ENCODE measurements at places on chromosomes 13 and 19.
A peak's percentile ranks its signal among the peaks of the same experiment; 100 is the strongest.

GRCh38 chr19:50465986-50466705, 10.2 kb upstream of the EMC10 start:
- DNase-seq = no peak
- H3K27ac ChIP-seq = no peak overlapping the region
- peaks cover 3% of the 10 kb centered on the region for H3K4me1 ChIP-seq

- no peaks in the 10 kb centered on the region for H3K36me3 ChIP-seq
- no peak for DNase-seq
- H3K27ac ChIP-seq = no peak overlapping the region
- no peaks in the 10 kb centered on the region for H3K27me3 ChIP-seq
Observed at GRCh38 chr19:45118106-45118505, 25.1 kb downstream of the PPP1R37 start.

DNA sequence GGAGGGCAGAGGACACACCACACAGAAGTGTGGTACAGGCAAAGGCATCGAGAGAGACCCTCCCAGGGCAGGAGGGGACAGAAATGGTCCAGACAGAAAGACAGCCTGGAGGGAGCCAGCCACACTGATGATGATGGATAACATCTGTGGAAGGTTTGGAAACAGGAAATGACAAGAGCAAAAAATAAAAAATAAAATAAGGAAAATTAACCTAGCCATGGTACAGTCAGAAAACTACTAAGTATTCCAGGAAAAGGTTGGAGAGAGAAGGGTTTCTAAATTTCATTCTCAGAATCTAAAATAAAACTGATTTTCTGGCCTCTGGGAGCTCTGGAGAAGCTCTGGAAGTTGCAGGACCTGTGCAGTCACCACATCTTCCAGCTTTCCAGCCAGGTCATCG, 115.2 kb upstream of the VSTM2B start:
- peaks cover 18% of the 10 kb centered on the region for H3K4me1 ChIP-seq
- H3K4me3 ChIP-seq = no peak overlapping the region
- peaks cover 17% of the 10 kb centered on the region for H3K27me3 ChIP-seq
- H3K27ac ChIP-seq = no peak overlapping the region
- DNase-seq = no peak

DNA sequence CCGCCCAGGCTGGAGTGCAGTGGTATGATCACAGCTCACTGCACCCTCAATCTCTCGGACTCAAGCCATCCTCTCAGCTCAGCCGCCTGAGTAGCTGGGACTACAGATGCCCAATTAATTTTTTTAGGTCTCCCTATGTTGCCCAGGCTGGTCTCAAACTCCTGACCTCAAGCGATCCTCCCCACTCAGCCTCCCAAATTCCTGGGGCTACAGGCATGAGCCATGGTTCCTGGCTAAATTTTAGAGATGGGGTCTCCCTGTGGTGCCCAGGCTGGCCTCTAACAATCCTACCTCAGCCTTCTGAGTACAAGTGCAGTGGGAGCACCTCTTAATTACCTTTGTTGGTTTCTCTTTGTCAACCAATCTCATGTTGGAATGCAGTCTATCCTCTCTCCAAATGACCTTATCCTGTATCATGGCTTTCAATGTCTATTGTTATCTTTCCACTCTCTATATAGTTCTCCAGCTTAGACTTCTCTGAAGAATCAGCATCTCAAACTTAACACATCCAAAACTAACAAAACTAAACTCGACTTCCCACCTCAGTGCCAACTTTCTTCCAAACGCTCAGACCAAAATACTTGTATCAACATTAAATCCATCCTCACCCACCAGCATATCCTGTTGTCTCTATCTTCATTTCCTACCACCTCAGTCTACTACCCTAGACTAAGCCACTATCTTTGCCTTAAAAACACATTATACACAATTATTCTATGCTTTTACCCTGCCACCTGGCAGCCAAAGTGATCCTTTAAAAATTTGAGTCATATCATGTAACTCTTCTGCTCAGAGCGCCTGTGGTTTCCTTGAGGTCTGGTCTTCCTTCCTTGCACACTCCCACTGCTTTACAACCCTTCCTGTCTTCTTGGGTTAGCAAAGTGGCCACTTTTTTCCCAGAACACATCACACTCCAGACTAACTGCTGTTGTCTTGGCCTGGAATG, 6.7 kb downstream of the TPT1 start:
- no peak for DNase-seq
- H3K4me3 ChIP-seq = no peak overlapping the region
- H3K27ac ChIP-seq = peak overlapping the region; percentile 6
- no peaks in the 10 kb centered on the region for H3K27me3 ChIP-seq

- H3K4me3 ChIP-seq = no peak overlapping the region
- no peak overlapping the region for H3K27ac ChIP-seq
- peaks cover 90% of the 10 kb centered on the region for H3K27me3 ChIP-seq
- H3K4me1 ChIP-seq = peaks cover 16% of the 10 kb centered on the region
- H3K36me3 ChIP-seq = no peaks in the 10 kb centered on the region
- DNase-seq = no peak
Observed at GRCh38 chr19:55441319-55441691, 1.8 kb downstream of the SHISA7 start.

GRCh38 chr13:103031332-103031873, 34.8 kb downstream of the SLC10A2 start:
- H3K36me3 ChIP-seq = no peaks in the 10 kb centered on the region
- no peak for DNase-seq
- peaks cover 11% of the 10 kb centered on the region for H3K4me1 ChIP-seq
- H3K27me3 ChIP-seq = peaks cover 3% of the 10 kb centered on the region
- H3K27ac ChIP-seq = no peak overlapping the region

- no peak overlapping the region for H3K4me3 ChIP-seq
- no peak overlapping the region for H3K27ac ChIP-seq
- H3K4me1 ChIP-seq = peaks cover 7% of the 10 kb centered on the region
Observed at GRCh38 chr19:5075597-5075996, 106.7 kb downstream of the KDM4B start.

GRCh38 chr19:4054441-4055208, 12.1 kb downstream of the ZBTB7A start:
- no peak for DNase-seq
- peaks cover 8% of the 10 kb centered on the region for H3K4me1 ChIP-seq
- no peaks in the 10 kb centered on the region for H3K27me3 ChIP-seq
- peaks cover 34% of the 10 kb centered on the region for H3K36me3 ChIP-seq
- no peak overlapping the region for H3K4me3 ChIP-seq
- H3K27ac ChIP-seq = no peak overlapping the region

DNA sequence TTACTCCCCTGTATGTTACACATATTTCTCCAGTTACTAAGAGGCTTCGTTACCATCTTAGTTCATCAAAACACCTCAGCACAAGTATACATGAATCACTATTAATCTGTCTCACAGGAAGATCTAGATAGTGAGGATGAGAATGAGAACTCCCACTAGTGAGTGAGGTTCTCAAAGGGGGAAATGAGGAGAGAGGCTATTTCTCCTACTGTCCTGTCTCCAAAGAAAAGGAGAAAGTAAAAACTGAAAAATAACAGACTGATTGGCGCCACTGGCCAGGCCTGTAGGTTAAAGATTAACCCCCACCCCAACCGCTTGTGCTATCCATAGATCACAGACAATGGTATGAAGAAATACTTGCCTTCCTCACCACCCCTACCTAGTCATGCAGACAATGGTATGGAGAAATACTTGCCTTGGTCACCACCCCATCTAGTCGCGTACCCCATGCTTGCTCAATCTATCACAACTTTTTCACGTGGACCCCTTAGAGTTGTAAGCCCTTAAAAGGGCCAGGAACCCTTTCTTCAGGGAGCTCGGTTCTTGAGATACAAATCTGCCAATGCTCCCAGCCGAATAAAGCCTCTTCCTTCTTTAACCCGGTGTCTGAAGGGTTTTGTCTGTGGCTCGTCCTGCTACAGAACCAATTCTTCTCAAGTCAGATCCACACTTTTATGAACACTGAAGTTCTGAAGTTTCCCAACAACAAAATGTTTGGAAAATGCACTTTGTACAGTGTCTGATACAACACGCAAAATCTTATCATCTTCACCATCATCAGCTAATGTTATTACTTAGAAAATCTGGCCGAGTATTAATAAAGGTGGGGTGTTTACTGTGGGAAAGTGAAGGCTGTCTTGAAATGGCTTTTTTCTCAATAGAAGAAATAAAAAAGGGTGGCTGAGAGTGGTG, 598.1 kb downstream of the UQCRFS1 start:
- no peak for DNase-seq
- no peak overlapping the region for H3K4me3 ChIP-seq
- no peaks in the 10 kb centered on the region for H3K36me3 ChIP-seq
- H3K27me3 ChIP-seq = no peaks in the 10 kb centered on the region
- no peak overlapping the region for H3K27ac ChIP-seq

GRCh38 chr13:109152941-109153340, 523.5 kb downstream of the MYO16 start:
- no peaks in the 10 kb centered on the region for H3K36me3 ChIP-seq
- H3K27ac ChIP-seq = no peak overlapping the region
- H3K4me1 ChIP-seq = peaks cover 42% of the 10 kb centered on the region
- no peak overlapping the region for H3K4me3 ChIP-seq

DNA sequence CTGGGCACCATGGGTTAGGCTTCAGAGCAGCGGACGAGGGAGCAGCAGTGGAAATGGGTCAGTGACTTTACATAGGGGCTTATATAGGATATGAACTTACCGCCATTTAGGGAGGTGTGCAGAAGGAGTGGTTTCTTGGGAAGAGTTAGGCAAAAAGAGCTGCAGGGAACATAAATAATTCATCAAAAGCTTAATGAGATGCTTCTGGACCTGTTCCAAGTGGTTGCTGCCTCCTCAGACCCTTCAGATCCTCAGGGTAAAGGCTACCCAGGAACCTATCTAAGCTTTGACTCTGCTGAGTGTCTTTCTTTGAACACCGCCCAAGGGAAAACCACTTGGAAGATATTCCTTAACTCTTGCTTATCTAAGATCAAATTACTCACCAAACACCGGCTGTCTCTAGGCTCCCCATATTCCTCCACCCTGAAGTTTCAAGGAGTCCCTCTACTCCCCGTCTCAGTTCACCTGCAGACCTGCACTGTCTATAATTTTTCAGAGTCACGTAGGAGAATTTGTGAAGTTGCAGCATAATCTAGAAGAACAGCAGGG, at the start of gene IGFL4:
TSS of gene IGFL4 (minus strand) at position 51 of the 549 bp plus-strand sequence. CDS start at position 11, 40 bp downstream.
- no peak within 1 kb of the TSS for H3K4me3 ChIP-seq
- DNase-seq = no peak
- peak within 1 kb of the TSS; percentile 82 for H3K27ac ChIP-seq
- H3K27me3 ChIP-seq = peaks cover 6% of the 10 kb centered on the region

DNA sequence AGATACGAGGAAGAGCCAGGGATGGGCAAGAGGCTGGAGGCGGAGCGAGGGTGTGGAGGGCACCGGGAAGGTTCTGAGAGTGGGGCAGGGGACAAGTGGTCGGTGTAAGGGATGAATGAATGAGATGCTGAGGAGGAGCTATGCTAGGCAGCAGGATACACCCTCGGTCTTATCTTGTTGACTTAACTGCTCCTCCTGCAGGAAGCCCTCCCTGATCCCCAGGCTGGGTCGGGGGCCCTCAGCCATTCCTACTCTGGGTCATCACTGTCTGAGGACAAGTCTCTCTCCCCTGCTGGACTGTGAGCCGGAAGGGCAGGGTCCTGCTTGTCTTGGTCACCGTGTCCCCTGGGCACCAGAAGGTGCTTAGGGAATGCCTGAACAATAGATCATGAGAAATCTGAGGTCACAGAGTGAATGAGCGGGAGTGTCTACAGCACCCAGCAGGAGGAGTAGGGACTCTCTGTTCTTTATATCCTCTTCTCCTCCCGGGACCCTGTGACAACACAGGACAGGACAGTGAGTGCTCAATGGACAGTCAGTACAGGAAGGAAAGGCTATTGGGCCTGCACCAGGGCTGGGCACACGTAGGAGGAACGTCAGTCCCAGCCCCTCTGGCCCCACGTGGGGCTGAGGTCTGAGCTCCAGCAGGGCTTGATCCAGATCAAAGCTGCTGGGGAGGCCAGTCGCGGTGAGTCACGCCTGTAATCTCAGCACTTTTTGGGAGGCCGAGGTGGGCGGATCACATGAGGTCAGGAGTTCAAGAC, 6.5 kb downstream of the NKPD1 start:
- H3K4me1 ChIP-seq = peaks cover 11% of the 10 kb centered on the region
- H3K27ac ChIP-seq = peak overlapping the region; percentile 57
- peaks cover 2% of the 10 kb centered on the region for H3K36me3 ChIP-seq
- H3K4me3 ChIP-seq = peak overlapping the region; percentile 58
- peaks cover 48% of the 10 kb centered on the region for H3K27me3 ChIP-seq

GRCh38 chr13:104491916-104492315, 1425.7 kb upstream of the SLC10A2 start:
- no peak overlapping the region for H3K4me3 ChIP-seq
- no peaks in the 10 kb centered on the region for H3K27me3 ChIP-seq
- H3K4me1 ChIP-seq = peaks cover 25% of the 10 kb centered on the region

GRCh38 chr19:55640577-55641425, at the start of gene ZNF580:
ZNF580 (plus strand) TSS chr19:55641002; CDS start chr19:55642509, 1,507 bp downstream.
- H3K27ac ChIP-seq = peak within 1 kb of the TSS; percentile 96
- DNase-seq = no peak
- peak within 1 kb of the TSS; percentile 81 for H3K4me3 ChIP-seq

DNA sequence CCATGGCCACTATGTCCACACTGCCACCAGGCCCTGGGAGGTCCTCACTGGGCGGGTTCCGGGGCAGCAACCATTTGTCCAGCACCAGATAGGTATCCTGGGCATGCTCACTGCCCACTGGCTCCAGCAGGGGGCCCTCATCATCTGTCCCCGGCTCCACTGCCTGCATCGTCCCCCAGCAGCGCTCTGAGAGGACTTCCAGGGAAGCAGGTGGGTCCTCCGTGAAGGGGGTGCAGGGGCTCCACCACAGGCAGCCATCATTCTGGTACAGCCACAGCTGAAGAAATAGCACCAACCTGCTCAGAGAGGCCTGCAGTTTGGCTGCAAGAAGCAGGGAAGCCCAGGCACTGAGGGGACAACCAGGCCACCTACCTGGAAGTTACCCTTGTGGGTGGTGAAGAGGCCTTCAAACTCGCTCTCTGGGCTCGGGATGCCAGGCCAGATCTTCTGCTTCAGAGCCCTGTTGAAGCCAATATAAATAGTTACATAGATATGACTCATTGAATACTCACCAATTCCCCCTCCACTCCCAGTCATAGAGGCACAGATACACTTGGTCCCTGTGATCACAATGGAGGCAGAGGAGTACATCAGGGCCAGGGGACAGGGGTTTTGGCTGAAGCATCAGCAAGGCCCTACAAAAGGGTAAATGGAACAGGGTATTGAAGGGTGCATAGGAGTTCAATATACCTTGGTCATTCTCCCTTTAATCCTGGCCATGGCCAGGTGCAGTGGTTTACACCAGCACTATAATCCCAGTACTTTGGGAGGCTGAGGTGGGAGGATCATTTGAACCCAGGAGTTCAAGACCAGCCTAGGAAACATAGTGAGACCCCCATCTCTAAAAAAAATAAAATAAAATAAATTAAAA, 4.1 kb downstream of the SWSAP1 start:
- H3K4me3 ChIP-seq = no peak overlapping the region
- peaks cover 20% of the 10 kb centered on the region for H3K4me1 ChIP-seq
- DNase-seq = peak; percentile 65
- no peaks in the 10 kb centered on the region for H3K36me3 ChIP-seq

GRCh38 chr13:72839831-72840426, 58.0 kb downstream of the PIBF1 start:
- no peaks in the 10 kb centered on the region for H3K27me3 ChIP-seq
- peaks cover 9% of the 10 kb centered on the region for H3K4me1 ChIP-seq
- H3K4me3 ChIP-seq = no peak overlapping the region
- peaks cover 11% of the 10 kb centered on the region for H3K36me3 ChIP-seq
- H3K27ac ChIP-seq = no peak overlapping the region
- DNase-seq = no peak
